Suprapubic skin (tissue), 4 donors: ENCODE measurements at places on chromosomes 4 and X. TPM values are rescaled to one million over a fixed set of nuclear protein-coding genes. Genes with fewer than 3 reads are reported as not detected.

VMA21 gene
- total RNA-seq = 23.6 TPM

HPGDS gene
- 4.8 TPM for total RNA-seq

TRAM1L1 gene
- 1.1 TPM for total RNA-seq

PSAPL1 gene
- 16.4 TPM for total RNA-seq

CXCL13 gene
- total RNA-seq = 1.2 TPM

ZCCHC18 gene
- total RNA-seq = not detected

COX18 gene
- total RNA-seq = 20.7 TPM

BCLAF3 gene
- total RNA-seq = 6.9 TPM

SORCS2 gene
- total RNA-seq = 1.2 TPM
